ENCODE measurements at places on chromosomes 4 and X. TPM values are rescaled to one million over a fixed set of nuclear protein-coding genes. Genes with fewer than 3 reads are reported as not detected.

The TLR1 gene
- total RNA-seq: 7.6 TPM

The ATP6AP1 gene
- total RNA-seq: 106 TPM

The AMOT gene
- total RNA-seq: 43.3 TPM

The SLC6A14 gene
- not detected for total RNA-seq

The GPR78 gene
- total RNA-seq: 0.76 TPM

The KCNIP4 gene
- total RNA-seq: 17.5 TPM

The SHOX gene
- 0.06 TPM for total RNA-seq

The TRMT10A gene
- 6.8 TPM for total RNA-seq

The SLC2A9 gene
- 15.0 TPM for total RNA-seq

The TCP11X2 gene
- total RNA-seq: 1.4 TPM

The HMX1 gene
- total RNA-seq: not detected

The FGFBP2 gene
- 0.47 TPM for total RNA-seq

The HTRA3 gene
- 22.1 TPM for total RNA-seq

The F9 gene
- total RNA-seq: not detected

The FAM9C gene
- total RNA-seq: 0.06 TPM

The NLRP2B gene
- 0.06 TPM for total RNA-seq

The SPANXD gene
- total RNA-seq: not detected

The KDM5C gene
- total RNA-seq: 117 TPM

The KLB gene
- 0.18 TPM for total RNA-seq

The SLC38A5 gene
- 4.8 TPM for total RNA-seq

The HSFX3 gene
- total RNA-seq: not detected

The HMGN5 gene
- total RNA-seq: 3.7 TPM

The COX7B2 gene
- not detected for total RNA-seq

The KLF8 gene
- total RNA-seq: 7.2 TPM

The NIPAL1 gene
- total RNA-seq: 6.8 TPM

The CSN1S1 gene
- not detected for total RNA-seq

The HELT gene
- not detected for total RNA-seq

The ESX1 gene
- not detected for total RNA-seq

The THOC2 gene
- total RNA-seq: 91.4 TPM

The AMTN gene
- not detected for total RNA-seq

The TRAPPC11 gene
- 48.3 TPM for total RNA-seq

The CD40LG gene
- total RNA-seq: 0.18 TPM

The ADH1C gene
- 83.4 TPM for total RNA-seq

The ANOS1 gene
- total RNA-seq: 7.4 TPM

The TMEM154 gene
- total RNA-seq: 3.3 TPM

The CXCL3 gene
- total RNA-seq: 2.6 TPM

The HTR2C gene
- total RNA-seq: 0.41 TPM

The PDCL2 gene
- total RNA-seq: not detected

The SLC9B1 gene
- total RNA-seq: 5.0 TPM

The TBX22 gene
- total RNA-seq: 2.8 TPM

The FRYL gene
- 116 TPM for total RNA-seq

The EIF2S3 gene
- 218 TPM for total RNA-seq

The SOD3 gene
- total RNA-seq: 28.8 TPM

The ASMTL gene
- 27.3 TPM for total RNA-seq

The LNX1 gene
- total RNA-seq: 19.3 TPM

The MAMLD1 gene
- total RNA-seq: 5.3 TPM

The FGF16 gene
- total RNA-seq: 0.12 TPM

The PABPC1L2B gene
- total RNA-seq: not detected

The SLC30A9 gene
- 73.1 TPM for total RNA-seq

The IL1RAPL1 gene
- 11.2 TPM for total RNA-seq

The TNMD gene
- total RNA-seq: 7.8 TPM

The MAGEA11 gene
- total RNA-seq: not detected

The SASH3 gene
- total RNA-seq: 6.7 TPM

The PPP4R3C gene
- total RNA-seq: not detected

The GRPEL1 gene
- total RNA-seq: 12.6 TPM

The DUX4 gene
- not detected for total RNA-seq

Data from metanephros (tissue), 2 donors.